ENCODE measurements at places on chromosomes 12 and 14.

DNA sequence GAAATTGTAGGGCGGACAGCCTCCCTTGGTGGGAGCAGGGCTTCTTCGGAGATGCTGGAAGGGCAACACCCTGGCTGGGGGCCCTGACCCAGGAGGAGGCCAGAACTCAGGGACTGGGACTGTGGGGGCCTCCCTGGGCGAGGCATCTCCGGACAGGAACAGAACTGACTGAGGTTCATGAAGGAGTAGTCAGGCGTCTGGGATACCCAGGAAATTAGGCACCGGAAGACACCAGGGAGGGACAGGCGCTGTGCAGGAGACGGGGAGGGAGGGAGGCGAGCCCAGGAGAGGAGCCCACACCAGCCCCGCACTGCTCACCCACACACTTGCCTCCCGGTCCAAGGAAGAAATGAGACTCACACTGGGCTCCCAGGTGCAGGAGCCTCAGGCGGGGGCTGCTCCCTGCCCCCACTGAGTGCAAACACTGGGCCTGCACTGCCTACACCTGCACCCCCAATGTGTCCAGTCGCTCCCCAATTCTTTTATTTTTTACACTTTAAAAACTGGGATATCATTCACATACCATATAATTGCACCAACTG lies 262.6 kb upstream of the SFSWAP start:
- no peak for DNase-seq

DNA sequence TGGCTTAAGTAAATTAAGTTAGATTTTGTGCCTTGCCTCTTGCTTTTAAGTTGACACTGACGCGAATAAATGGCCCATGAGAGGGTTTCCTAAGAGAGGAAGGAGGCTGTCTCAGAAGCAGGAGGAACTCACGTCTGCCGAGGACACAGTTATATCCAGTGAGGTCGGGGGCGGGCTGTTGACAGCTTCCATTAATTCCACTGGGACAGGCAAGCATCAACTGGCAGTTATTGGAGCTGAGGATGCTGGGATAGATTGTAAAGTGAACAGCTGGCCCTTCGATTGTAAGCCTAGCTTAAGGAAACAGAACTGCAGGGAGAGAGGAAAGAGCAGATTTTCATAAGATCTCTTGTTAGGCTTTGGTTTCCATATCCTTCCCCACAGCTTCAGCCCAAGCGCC lies 399.2 kb downstream of the IPO8 start:
- no peak for DNase-seq

DNA sequence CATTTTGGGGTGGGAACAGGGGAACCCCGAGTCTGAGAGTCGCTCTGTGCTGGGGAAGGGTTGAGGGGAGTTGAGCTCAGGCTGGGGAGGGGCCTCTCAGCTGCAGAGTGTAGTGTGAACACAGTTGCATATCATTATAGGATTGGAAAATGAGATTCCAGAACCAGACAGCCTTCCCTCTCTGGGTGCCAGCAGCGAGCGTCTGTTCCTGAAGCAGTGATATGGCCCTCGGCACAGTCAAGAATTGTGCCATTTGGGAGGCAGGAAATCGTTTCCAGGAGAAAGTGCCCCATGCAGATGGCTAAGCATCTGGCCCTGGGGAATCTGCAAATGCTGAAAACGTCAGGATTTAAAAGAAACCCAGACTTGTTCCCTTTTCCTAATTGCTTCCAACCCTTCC lies 70.4 kb upstream of the SFSWAP start:
- no peak for DNase-seq

DNA sequence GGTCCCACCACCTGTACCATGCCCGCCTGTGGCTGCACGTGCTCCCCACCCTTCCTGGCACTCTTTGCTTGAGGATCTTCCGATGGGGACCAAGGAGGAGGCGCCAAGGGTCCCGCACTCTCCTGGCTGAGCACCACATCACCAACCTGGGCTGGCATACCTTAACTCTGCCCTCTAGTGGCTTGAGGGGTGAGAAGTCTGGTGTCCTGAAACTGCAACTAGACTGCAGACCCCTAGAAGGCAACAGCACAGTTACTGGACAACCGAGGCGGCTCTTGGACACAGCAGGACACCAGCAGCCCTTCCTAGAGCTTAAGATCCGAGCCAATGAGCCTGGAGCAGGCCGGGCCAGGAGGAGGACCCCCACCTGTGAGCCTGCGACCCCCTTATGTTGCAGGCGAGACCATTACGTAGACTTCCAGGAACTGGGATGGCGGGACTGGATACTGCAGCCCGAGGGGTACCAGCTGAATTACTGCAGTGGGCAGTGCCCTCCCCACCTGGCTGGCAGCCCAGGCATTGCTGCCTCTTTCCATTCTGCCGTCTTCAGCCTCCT lies 1.1 kb downstream of the INHBE start:
- peak; percentile 12 for DNase-seq

All from T1000 (cell line).